Left cardiac atrium (tissue), 4 donors: ENCODE measurements at places on chromosomes 1 and 21. TPM values are rescaled to one million over a fixed set of nuclear protein-coding genes. Genes with fewer than 3 reads are reported as not detected.

DNA sequence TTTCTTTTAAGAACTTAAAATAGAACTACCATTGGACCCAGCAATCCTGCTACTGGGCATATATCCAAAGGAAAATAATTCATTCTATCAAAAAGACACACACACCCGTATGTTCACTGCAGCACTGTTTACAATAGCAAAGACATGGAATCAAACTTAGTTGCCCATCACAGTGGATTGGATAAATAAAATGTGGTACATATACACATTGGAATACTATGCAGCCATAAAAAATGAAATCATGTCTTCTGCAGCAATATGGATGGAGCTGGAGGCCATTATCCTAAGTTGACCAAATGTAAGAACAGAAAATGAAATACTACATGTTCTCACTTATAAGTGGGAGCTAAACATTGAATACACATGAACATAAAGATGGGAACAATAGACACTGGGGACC lies 585.3 kb upstream of the USP24 start:
- DNase-seq: no peak

- no peak for DNase-seq
Measured at GRCh38 chr21:31194510-31195293, 149.4 kb downstream of the TIAM1 start.

DNA sequence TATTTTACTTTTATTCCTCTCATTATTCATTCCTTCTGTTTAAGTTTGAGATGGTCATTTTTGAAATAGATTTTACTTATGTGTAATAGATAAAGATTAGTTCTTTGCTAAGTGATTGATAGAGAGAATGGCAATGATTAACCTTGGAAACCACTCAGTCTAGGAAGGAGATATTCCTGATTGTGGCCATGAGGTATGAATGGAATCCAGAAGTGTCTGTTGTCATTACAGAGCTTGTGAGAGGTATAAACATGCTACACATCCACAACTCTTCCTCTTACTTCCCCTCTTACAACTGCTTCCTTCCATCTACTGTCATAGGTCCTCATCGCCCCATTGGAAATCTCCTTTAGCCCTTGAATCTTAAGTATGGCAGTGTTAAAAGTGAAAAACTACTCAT lies 988.8 kb upstream of the B3GALT2 start:
- DNase-seq: no peak

DNA sequence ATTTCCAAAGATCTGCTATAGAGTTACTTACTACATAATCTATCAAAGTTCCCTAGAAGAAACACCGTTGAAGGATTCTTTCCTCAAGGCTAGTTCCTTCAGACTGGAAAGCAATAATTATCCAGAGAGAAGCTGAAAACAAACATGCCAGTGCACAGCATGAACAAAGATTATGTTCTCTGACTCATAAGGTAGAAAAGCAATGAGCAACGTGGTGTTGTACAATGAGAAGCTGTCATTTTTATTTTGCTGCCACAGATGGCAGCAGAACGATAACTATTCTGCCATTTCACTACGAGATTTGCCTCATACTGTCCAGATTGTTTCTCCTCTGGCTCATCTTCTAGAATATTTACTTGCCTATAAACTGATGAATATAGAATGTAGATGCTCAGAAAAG lies 10.7 kb downstream of the EXTL2 start:
- no peak for DNase-seq

DNA sequence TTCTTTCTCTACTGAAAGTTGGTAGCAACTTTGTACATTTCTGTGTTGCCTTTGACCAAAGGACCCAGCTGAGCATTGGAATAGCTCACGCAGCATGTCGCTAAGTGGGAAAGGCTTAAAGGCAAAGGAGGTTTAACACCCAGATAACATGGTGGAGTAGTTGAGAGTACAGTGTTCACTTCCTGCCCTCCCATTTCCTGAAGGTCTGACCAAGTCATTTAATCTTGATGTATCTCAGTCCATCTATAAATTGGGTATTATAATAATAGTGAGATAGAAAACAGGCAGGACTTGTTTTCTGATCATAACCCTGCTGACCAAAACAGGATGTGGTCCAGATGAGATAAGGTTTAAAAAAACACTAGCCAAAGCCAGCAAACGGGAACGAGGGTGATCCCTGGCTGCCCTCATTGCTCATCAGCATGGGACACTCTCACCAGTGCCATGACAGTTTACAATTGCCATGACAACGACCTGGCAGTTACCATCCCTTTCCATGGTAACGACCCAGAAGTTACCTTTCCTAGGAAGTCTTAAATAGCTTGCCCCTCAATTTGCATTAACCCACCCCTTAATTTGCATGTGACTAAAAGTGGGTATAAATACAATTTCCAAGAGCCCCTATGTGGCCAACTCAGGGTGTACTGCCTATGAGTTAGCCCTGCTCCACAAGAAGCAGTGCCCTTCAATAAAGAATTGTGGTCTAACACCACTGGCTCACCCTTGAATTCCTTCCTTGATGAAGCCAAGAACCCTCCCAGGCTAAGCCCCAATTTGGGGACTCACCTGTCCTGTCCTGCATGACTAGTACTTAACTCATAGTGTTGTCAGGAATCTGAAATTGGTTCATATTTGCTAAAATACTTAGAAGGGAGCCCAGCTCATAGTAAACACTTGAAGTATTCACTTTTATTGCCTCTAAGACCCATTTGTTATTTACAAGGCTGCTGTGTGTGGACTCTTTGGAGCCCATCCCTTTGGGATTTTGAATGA lies 28.4 kb upstream of the FHAD1 start:
- no peak for DNase-seq

DNA sequence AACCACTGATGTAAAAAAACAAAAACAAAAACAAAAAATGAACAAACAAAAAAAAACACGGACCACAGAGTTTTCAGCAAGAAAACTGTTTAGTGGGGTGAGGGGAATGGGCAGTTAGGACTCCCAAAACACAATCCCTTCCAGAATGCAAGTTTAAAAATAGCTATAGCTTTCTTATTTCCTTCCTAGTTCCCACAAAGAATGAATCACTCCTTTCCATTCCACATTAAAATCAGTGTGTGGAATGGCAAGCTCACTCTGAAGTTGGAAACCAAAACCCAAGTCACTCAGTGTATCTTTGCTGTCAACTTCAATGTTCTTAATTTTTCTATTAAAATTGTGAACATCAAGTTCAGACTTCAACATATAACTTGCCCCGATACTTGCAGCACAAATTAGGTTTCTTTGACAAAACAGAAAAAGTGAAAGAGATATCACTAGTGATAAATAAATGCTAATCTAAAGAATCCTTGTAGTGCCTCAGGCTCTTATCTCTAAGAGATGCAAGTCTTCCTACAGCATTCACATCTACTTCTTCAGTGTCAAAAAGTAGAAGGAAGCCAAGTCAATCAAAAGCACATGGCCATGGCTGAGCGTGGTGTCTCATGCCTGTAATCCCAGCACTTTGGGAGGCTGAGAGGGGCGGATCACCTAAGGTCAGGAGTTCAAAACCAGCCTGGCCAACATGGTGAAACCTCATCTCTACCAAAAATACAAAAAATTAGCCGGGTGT lies 45.5 kb downstream of the TOR3A start:
- no peak for DNase-seq

DNA sequence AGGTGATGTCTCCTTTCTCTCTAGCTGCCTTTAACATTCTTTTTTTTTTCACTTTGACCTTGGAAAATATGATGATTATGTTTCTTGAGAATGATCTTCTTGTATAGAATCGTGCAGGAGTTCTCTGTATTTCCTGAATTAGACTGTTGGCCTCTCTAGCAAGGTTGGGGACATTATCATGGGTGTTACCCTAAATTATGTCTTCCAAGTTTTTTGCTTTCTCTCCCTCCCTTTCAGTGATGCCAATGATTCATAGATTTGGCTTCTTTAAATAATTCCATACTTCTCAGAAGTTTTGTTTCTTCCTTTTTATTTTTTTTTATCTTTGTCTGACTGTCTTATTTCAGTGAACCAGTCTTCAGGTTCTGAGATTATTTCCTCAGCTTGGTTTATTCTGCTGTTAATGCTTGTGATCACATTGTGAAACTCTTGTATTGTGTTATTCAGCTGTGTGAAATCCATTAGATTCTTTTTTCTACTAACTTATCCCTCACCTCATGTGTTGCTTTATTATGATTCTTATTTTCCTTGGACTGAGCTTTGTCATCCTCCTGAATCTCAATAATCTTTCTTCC lies 268.4 kb upstream of the NRIP1 start:
- DNase-seq: no peak

GRCh38 chr1:75170981-75171380 lies 36.8 kb downstream of the LHX8 start:
- no peak for DNase-seq

DNA sequence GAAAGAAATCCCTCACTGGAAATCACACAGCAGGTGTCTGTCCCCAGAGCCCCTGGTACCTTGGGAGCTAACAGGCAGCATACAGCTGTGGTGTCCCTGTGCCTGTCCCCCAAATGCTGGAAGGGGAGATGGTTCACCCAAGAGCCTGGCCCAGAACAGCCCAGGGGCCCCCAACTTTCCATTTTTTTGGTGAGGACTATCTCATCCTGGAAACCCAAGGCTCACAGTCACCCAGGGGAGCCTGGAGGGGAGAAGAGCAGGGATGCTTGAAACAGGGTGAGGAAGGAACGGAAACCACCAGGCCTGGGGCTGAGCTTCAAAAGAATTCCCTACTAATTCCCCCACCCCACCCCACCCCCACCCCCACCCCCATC lies 3.6 kb downstream of the SDC3 start:
- DNase-seq: no peak

DNA sequence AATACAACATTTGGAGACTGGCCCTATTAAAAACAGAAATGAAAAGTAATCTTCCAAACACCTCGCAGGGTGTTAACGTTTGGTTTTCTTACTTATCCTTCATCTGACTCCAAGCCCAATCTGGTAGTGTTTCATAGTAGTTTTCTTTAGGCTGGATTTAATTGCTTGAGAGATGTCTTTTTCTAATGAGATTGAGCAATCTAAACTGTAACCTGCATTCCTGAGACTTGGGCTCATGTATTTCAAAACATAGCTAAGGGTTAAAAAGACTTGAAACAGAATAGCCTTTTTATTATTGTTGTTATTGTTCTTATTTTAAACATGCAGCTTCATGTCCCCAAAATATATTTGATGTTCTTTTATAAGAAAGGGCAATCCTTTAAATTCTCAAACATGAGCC lies 278.9 kb downstream of the TGFB2 start:
- DNase-seq: no peak

DNA sequence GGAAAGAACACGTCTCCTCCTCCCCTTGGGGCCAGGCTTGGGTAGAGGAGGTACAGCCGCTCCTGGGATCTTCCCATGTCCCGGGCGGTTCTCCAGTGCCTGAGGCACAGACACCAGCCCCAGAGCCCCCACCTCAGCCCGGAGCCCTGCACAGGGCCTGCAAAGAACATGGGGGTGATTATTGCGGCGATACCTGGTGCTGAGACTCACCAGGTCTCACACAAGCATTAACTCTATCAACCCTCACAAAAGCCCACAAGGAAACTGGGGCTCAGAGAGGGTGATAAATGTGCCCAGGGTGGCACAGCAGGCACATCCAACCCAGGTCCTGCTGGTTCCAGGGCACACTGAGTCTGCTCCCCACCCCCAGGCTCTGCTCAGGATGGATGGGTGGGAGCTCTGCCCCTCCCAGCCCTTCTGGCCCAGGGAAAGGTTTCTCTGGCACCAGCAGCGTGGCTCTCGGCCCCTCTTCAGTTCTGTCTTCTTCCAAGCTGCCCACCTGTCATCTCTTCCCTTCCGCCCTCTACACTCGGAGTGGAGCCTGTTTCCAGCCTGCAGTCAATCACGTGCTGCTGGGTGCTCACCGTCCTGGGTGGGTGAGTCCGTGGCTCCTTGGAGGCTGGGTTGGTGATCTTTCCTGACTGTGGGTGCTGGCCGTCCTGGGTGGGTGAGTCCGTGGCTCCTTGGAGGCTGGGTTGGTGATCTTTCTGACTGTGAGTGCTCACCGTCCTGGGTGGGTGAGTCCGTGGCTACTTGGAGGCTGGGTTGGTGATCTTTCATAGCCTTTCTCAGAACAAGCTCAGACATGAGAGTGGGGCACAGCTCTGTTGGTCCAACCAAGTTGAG lies 53.6 kb upstream of the AJAP1 start:
- no peak for DNase-seq

DNA sequence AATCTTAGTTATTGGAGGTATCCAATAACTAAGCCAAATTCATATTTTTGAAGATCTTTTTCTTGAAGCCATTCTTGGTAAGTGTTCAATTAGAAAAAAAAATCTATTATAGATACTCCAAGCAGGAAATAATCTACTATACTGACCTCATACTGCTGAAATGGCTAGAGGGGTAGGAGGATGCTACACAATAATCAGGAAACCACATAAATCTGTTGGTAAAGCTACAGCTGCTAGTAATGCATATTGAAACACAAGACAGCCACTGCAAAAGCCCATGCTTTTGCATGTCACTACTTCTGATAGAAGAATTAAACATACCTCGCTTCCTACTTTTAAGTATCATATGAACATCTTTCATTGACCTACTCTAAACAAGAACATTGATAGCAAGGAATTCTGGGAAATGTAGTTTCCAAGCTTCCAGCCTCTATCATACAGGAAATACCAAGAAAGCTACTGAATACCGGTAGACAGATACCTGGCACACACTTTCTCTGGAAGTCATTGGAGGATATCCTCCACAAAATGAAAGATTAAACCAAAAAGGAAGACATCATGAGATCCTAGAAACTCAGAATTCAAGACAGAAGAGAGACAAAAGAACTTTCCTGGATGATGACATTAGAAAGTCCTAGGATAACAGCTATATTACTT lies 103.0 kb upstream of the VAV3 start:
- no peak for DNase-seq

GRCh38 chr1:224539971-224540370 lies 76.1 kb upstream of the CNIH3 start:
- no peak for DNase-seq

DNA sequence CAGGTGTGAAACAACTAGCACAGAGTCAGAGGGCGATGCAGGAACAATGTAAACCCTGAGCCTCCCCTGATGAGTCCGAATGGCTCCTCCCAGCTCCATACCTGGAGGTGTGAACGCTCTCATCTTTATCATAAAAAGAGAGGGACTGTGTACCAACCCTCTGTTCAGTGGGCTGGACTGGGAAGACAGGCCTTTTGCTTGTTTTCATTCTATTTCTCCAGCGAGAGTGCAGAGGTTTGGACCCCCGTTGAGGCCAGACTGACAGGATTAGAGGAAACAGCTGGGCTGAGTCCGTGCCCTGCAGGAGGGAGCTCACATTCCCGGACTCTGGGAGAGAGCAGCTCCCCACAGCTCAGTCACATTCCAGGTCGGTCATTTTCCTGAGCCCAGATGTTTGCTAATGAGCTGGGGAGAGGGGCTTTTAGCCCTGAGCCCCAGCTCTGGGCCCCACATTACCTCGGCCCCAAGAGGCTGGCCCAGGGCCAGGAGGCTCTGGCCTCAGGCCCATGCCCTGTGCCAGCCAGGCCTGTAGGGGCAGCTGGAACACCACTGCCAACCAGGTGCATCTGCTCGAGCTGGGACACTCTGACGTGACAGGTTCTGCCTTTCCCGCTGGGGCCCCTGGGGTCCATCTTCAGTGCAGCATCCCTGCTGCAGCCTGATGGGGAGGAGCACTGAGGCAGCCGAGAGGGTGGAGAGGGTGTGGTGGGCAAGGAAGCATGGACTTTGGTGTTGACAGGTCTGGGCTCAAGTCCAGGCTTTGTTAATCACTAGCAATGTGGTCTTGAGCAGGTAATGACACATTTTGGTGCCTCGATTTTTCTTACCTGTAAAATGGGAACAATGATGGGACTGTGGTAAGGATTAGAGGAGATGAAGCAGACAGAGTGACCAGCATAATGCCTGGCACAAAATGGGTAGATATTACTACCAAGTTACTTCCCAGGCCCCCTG lies 3.5 kb upstream of the NBL1 start:
- DNase-seq: no peak

NPR1 gene
- total RNA-seq: 28.5 TPM

HSF2BP gene
- not detected for total RNA-seq

CYP4Z1 gene
- total RNA-seq: 0.29 TPM

BMP8B gene
- total RNA-seq: 0.44 TPM

PADI2 gene
- 0.50 TPM for total RNA-seq

FHAD1 gene
- not detected for total RNA-seq
